Stimulated activated CD4-positive, alpha-beta T cell treated with anti-CD3 and anti-CD28 coated beads, Interleukin-1b, Interleukin-23, amount 100 ng/mL, for 4 hours (primary cell): ENCODE measurements at places on chromosomes 6 and 20.

DNA sequence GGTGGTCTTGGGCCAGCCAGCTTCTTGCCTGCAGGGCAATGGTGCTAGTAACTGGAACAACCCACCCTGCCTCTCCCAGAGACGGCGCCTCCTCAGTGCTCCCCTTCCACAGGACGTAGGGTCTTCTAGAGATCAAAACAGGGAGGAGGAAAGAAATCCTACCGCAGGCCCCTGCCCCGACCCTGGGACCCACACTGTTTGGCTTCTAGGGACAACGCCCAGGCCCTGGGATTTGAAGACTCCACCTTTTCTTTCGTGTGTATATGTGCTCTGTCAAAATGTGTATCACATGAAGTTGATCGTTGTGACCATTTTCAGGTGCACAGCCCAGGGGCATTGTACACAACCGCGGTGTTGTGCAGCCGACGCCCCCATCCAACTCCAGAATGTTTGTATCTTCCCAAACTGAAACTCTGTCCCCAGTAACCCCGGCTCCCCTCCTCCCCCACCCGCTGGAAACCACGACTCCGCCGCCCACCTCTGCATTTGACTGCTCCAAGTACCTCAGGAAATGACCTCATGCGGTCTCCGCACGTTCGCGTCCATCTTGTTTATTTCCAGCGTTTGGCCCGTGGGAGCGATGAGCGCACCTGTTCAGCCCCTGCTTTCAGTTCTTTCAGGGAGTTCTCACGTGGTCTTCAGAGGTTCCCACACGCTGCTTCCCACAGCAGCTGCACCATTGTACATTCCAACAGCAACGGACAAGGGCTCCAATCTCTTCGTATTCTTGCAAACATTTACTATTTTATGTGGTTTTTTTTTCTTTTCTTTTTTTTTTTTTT is 3.4 kb upstream of the BHLHE23 start:
- DNase-seq = peak; percentile 44

- DNase-seq = no peak
Observed at GRCh38 chr6:97805596-97805995, 522.6 kb upstream of the MMS22L start.

DNA sequence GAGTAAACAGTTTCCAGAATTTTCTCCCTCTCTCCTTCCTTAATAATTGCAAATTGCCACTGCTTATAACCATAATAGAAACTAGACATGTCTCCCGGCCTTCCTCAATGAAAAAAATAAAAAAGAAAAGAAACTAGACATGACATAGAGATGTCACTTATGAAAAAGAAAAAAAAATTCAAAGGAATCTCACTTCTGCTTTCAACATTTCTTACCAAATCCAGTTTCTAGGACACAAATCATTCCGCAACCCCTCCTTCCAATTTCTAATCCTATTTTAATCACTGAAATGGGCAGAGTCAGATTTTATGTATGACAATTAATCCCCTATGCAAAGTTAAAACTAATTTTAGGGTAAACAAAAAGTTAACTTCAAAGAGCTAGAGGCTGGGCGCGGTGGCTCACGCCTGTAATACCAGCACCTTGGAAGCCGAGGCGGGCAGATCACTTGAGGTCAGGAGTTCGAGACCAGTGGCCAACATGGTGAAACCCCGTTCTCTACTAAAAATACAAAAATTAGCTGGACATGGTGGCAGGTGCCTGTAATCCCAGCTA is 40.1 kb upstream of the EEF1A1 start:
- DNase-seq = no peak

- DNase-seq = no peak
Observed at GRCh38 chr20:46400253-46400652, 6.2 kb downstream of the ELMO2 start.

- DNase-seq = no peak
Observed at GRCh38 chr6:154479771-154480639, 30.5 kb downstream of the CNKSR3 start.
